ENCODE measurements at places on chromosomes 5 and 9.

- no peak for DNase-seq
Measured at GRCh38 chr5:158164296-158165047, 305.5 kb upstream of the CLINT1 start.

DNA sequence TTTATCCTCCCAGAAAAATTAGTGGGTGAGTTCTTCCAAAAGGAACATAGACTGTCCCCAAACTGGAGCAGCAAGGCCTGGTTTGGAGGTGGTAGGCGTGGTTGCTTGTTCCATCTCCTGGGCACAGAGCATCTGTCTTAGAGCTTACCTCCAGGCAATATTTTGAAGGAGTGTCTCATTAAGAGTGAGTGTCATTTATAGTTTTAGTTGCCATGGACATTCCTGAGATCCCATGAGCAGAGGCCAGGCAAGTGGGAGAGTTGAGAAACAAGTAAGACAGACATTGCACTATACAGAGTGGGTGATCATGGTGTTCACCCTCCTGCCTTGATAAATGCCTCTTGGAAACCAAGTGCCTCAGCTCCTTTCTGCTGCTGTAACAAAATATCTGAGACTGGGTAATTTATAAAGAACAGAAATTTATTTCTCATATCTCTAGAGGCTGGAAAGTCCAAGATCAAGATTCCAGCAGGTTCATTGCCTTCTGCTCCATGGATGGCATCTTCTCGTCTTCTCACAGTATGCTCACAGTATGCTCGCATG, 68.5 kb downstream of the KIAA1958 start:
- no peak for DNase-seq

GRCh38 chr5:157993201-157993600, 134.3 kb upstream of the CLINT1 start:
- no peak for DNase-seq

DNA sequence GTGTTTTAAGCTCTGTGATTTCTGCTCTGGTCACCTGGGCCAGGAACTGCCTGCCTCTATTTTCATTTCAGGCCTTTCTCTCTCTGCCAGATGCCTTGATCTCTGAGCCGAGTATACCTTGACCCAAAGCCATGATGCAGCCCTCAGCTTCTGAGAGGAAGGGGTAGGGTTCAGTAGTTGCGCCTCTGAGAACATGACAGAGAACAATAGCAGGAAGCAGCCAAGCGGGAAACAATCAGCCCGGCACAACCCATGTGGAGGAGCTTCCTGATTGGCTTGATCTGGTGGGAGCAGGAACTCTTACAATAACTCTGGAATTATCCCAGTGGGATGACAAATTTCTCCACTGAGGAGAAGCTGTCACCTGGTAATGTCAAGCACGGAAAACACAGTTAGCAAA, 127.4 kb downstream of the PALM2AKAP2 start:
- DNase-seq, result no peak

DNA sequence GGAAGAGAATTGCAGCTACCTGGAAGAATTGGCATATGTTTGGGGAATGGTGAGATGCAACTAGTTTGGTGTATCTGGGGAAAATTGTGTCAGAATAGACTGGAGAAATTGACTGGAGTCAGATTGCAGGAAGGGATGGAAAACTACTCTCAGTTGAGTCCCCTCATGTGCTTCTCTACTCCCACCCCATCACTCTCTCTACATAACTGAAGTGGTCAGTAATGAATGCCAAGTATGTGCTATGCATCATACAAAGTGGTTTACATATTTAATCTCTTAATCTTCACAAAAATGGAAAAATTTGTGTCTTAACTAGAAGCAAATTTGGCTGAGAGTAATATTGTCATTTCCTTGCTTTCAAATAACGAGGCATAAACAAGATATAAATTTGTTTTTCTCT, 146.4 kb upstream of the TNC start:
- peak; percentile 89 for DNase-seq

Data from fibroblast of skin of right quadriceps (primary cell).